Activated T-helper 9 cell treated with anti-CD3 and anti-CD28 coated beads, Interleukin-2, amount 50 U/mL, for 16 hours (primary cell): ENCODE measurements at places on chromosomes 2 and 18.

- no peak for DNase-seq
These were observed 126.1 kb downstream of the GALNT1 start for GRCh38 chr18:35707674-35708073.

DNA sequence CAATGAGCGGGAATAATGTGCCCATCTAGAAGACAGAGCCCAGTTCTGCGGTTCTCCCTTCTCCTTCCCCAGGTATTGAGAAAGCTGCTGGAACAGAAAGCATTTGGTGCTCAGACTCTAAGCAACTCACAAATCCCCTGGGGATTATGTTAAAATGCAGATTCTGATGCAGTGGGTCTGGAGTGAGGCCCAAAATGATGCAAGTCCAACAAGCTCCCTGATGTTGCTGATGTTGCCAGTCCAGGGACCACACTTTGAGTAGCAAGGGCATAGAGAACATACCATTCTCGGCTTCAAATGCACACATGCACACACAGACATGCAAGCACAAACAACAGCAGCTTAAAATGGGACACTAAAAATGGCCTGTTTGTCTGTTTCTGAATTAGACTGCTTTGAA, 274.8 kb upstream of the NCKAP5 start:
- no peak for DNase-seq

GRCh38 chr18:11179959-11180519, 30.7 kb upstream of the PIEZO2 start:
- DNase-seq: no peak

DNA sequence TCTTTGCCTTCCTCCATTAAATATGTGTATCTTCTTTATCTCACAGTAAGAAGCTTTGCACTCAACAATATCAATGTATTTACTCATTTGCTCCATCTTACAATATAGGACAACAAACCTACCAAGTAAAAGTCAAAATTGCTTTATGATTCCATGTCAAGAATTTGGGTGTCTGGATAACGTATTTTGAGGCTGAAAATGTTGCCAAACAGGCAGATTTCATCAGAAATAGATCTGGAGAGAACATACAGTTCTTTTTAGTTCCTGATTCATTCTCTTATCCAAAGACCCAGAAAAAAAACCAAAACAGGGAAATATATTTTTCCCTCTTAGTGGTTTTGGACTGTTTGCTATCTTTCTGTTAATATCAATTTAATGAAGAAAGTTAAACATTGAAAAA, 621.1 kb downstream of the STK39 start:
- DNase-seq: no peak

DNA sequence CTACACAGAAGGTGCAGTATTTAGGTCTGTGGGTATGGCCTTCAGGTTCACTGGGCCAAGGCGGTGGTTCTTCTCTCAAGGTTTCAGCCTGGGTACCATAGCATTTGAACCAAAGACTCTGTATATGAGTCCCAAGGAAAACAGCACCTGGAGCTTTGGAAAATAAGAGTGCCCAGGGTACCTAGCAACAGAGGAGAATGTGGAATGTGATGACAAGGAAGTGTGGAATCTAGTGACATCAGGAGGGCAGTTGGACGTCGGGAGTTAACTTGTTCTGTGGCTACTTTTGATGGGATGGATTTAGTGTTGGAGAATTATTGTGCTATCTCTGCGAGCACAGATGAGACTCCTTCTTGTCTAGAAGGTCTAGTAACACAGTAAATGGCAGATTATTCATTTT, 201.2 kb downstream of the NOL4 start:
- DNase-seq: no peak

DNA sequence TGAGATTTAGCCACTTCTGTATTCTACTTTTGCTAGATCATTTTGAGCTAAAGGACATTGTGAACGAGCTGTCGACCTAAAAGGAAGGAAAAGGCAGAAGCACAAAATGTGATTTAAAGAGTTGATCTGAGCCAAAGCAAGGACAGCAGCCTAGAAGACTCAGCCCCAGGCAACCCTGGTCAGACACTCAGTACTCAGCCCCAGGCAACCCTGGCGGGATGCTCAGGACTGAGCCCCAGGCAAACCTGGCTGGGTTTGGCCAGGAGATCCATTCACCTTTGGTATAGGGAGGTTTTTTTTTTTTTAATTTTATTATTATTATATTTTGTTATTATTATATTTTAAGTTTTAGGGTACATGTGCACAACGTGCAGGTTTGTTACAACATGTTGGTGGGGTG, 34.3 kb upstream of the PXDN start:
- DNase-seq: no peak

DNA sequence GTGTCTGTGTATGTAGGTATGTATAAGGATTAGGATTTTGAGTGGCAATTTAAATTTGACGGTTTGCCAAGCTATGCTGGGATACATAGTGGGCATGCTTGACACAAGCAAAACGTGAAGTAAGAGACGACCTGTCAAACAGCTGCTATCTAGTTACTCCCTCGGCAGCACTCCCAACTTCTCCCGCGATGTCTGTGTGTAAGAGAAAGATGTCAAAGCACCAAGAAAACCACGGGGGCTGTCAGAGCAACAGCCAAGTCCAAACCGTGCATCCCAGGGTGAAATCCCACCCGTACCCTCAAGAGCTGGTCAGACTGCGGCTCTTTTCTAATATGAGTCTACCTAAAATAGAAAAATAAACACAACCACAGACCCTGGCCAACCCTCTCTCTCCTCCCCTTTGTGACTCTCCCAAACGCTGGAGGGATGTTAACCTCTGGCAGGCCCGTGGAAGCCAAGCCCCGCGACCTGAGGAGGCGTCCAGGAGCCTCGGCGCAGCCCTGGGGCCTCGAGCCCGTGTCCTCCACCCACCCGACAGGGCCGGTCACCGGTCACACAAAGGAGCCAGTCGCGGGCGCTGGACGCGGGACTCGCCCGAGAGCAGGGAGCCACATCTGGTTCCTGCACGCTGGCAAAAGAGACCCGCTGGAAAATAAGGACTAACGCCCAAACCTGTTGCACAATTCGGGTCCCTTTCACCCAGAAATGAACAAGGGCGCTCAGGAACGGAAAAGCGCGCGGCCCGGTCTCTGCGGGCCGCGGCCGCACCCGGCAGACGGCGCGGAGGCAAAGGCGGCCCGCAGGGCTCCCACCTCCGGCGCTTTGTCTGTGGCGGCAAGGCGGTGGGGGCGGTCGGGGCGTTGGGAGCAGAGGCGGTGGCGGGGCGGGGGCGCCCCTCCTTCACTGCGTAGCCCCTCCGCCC, 925 bp downstream of the SESTD1 start:
- no peak for DNase-seq

DNA sequence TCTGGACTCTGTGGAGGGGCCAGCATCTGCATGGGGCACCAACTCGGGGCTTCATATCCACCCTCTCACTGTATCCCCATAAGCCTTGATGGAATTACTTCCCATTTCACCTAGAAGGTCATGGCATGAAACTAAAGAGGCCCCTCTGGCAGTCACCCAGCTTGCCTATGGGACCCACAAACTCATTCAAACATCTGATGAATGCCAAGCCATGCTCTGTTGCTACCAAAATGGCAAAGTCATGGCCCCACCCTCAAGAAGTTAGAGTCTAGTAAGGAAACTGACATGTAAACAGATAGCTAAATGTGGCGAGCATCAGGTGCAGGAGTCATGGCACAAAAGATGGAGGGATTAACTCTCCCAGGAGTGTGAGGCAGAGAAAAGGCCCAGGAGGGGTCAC, 14.5 kb downstream of the CYB5A start:
- no peak for DNase-seq

DNA sequence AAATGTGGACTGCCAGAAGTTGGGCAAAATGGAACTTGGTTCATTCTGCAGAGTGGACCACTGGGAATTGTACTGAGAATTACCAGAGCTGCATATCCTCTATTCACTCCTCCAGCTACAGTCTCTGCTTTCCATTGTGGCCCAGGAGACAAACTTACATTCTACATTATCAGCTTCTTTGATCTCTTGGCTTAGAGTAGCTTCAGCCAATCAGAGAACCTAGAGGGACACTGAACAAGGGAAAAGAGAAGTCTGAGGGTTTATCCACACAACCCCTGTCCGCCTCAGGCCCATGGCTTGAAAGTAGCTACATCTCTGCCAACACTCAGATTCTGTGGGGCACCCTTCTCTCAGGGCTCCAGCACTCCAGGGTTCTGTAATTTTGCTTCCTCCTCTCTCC, 251.1 kb downstream of the TRIB2 start:
- no peak for DNase-seq

- no peak for DNase-seq
These were observed 317.0 kb downstream of the AGAP1 start for GRCh38 chr2:235810846-235811245.
